ENCODE measurements at places on chromosomes 7 and 10.
A peak's percentile ranks its signal among the peaks of the same experiment; 100 is the strongest.

DNA sequence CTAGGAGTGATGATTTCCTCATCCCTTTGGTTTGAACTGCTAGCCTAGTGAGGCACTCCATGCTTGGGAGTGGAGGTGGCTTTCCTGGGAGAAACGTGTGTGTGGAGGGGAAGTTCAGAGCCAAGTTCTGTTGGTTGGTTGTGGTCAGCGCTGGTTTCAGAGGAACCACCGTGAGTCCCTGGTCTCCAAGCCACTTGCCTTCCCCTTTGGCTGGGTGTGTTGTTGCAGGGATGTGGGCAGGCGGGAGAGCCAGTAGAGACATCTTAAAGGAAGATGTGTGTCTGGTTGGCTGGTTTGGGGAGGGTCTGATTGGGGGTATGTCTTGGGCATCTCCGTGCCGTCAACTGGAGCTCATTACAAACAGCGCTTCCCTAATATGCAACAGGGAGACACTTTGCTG is 130.8 kb upstream of the TCF7L2 start:
- DNase-seq: no peak

DNA sequence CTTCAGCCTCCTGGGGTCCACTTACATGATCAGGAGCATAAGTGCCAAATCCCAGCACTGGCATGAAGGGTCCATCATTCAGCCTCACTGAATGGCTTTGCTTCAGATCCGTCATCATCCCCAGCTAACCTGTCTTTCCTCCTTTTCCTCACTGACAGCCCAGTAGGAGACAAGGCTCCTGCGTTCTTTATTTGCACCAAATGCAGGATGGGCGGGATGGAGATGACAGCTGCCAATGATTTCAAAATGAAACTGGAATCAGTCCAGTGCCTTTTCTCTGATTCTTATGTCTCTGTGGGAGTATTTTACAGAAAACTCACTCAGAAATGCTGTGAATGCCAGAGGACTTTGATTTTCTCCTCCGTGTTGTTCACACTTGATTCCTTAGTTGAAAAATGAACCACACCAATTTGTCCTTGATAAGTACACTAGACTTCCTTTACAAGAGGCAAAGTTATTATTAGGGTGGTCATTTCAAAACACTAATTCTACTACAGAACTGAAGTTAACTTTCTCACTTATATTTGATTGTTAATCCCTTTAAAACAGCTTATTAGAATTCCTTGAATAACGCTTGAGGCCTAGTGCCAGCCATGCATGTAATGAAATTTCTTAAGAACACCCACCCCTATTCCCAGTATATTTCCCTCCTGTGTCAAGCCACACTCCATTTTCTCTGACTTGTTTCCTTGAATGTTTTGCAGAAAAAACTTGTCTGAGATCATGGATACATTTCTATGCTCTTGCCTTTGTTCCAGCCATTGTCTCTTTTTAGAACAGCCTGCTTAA is at the start of gene AKR1C8:
Gene AKR1C8, minus strand, starts transcription at position 164 of the 789 bp plus-strand sequence. Its CDS starts 46 bp downstream, at position 118.
- no peak for DNase-seq

DNA sequence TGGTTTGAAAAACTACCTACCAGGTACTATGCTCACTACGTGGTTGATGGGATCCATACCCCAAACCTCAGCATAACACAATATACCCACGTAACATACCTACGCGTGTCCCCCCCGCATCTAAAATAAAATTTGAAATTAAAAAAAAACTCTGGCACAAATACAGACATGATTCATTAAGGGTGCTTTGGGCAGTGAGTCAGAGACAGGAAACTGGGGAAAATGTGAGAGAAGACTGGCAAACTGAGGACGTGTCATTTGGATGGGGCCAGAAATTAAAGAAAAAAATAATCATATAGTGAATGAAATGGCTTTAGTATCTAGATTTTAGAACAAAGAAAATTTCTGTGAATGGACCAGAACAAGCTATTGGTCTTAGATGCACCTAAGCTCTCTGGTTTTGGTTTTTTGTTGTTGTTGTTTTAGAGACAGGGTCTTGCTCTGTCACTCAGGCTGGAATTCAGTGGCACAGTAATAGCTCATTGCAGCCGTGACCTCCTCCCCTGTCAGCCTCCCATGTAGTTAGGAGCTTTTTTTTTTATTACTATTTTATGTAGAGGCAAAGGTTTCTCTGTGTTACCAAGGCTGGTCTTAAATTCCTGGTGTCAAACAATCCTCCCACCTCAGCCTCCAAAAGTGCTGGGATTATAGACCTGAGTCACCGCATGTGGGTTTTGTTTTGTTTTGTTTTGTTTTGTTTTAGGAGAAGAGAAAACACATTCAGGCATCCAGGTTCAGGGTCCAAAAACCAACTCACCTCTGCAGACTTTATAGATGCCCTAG is 5.9 kb upstream of the PRSS58 start:
- no peak for DNase-seq

DNA sequence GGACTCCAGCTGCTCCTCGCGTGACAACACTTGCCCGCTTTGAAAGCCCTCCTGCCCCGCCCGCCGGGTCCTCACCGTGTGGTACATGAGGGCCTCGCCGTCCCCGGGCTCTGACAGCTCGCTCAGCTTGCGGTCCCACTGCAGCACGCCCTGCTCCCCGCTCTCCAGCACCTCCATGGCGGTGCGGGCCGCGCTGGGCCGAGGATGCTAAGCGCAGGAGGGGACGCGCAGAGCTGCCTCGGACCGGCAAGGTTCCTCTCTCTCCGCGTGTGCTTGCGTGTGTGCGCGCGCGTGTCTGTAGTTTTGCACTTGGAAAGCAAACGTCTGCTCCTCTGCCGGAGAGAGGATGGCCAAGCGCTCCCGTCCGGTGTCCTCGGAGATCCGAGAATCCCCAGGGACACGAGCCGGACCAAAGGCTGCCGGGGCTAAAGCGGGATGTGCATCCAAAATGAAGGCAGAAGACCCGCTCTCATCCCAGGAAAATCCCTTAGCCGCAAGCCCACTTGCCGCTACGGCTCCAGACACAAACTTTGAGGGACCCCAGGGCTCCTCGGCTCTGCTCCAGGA is at the start of gene CREB3L2:
Gene CREB3L2, minus strand, starts transcription at position 558 of the 567 bp plus-strand sequence. Its CDS starts 381 bp downstream, at position 177.
- peak; percentile 77 for DNase-seq

DNA sequence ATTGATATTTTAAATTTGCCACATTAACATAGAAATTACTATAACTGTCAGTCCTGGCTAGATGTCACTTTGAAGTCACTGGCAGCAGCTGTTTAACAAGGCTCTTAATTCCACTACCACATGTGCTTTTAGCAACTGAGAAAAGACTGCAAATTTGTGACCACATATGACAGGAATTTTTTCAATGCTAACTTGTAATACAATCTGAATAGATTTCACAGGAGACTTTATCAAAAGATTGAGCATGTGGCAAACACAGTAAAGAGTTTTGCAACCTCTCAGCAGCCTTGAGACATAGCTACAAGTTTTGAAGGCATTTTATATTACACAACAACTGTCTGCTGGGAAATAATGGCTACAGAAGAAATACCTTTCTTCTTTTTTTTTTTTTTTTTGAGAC is 73.0 kb downstream of the MICU1 start:
- DNase-seq: no peak

GRCh38 chr7:114531326-114531725 is 116.7 kb downstream of the FOXP2 start:
- no peak for DNase-seq

DNA sequence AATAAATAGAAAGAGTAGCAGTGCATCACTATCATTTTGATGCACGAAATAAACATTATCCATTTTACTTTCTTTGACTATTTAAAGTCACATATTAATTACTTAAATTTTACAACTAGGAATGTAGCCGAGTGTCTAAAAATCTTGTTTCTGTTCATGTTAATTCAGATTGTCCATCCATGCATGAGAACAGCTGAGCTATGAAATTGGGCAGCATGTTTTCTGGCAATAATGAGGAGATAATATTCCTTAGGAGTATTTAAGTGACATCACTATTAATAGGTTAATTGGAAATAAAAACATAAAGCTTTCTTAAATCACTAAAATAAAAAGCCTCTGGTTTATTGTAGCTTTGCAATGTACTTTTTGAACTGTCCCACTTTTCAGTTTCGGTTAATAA is 293.8 kb downstream of the PHTF2 start:
- DNase-seq: no peak

GRCh38 chr10:47367646-47368045 is 16.4 kb downstream of the ZNF488 start:
- DNase-seq: no peak

DNA sequence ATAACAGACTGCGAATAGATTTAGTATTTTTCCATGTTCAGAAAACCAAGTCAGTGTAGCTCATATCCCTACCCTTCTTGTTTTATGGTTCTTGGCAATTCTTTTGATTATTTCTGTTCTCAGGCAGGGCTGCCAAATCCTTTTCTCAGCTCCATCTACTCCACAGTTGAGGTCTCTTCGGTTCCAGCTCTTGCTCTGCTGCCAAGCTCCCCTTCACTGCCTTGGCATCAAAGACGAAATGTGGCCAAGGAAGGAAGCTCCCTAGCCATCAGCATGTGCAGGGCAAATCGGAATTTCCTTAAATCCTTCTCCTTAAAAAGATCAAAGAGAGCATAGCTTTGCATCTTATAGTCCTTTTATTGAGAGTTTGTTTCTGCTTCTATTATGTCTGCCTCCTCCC is 116.4 kb upstream of the NOBOX start:
- no peak for DNase-seq

- DNase-seq: peak; percentile 60
Observed at GRCh38 chr7:76262683-76263402, 39.6 kb upstream of the HSPB1 start.

GRCh38 chr10:90306187-90306586 is 551.7 kb downstream of the HTR7 start:
- no peak for DNase-seq

GRCh38 chr10:86259901-86260562 is 106.6 kb downstream of the GRID1 start:
- no peak for DNase-seq

DNA sequence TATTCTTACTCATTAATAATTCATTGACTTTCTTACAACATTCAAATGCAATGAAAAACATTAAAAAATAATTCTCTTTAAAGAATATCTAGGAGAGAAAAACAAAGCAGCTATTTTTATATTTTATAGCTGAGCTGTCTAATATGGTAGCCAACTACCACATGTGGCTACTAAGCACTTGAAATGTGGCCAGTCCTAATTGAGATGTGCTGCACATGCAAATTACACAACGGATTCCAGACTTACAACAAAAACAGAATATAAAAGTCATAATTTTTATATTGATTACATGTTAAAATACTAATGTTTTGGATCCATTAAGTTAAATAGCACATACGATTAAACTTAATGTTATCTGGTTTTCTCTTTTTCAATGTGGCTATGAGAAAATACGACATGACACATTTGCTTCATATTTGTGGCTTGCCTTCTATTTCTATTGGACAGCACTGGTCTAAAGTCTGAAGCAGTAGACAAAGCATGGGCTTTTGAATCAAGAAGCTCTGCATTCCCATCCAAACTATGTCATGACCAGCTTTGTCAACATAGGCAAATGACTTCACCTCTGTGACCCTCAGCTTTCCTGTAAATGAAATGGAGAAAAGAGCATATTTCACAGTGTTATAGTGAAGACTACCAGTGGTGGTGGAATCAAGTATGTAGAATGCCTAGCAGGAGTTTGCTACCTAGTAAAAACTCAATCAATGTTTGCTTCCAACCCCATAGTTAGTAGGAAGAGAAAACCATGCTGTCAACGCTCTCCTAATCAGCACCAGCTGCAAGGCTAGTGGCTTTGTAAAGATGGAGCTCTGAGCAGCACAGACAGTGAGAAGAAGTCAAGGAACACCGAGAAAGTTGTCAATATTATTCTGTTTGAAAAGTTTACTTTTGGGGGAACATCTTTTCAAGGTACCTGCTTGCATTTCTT is 37.1 kb upstream of the GDF10 start:
- no peak for DNase-seq

DNA sequence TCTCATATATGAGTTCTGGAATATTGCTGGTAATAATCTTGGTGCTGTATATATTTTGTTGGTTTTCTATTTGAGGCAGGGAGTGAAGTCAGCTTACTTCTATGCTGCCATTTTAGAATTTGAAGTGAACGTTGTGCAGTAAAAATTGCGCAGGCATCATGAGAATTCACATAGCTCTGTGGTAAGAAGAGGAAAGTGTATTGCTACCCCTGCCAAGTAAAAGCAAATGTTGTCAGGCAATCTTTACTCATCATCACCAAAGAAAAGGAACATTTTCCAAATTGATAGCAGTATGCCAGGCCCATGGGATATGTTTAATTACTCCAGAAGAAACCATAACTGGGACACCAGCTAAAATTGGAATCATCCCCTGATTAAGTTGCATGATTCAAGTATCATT is 13.4 kb downstream of the FEZF1 start:
- no peak for DNase-seq

- DNase-seq: peak; percentile 41
Observed at GRCh38 chr10:3783682-3784432, 1.2 kb downstream of the KLF6 start.

- DNase-seq: no peak
Observed at GRCh38 chr10:126294451-126294850, 93.8 kb downstream of the ADAM12 start.

GRCh38 chr10:49552277-49552676 is 13.4 kb upstream of the ERCC6 start:
- DNase-seq: no peak

DNA sequence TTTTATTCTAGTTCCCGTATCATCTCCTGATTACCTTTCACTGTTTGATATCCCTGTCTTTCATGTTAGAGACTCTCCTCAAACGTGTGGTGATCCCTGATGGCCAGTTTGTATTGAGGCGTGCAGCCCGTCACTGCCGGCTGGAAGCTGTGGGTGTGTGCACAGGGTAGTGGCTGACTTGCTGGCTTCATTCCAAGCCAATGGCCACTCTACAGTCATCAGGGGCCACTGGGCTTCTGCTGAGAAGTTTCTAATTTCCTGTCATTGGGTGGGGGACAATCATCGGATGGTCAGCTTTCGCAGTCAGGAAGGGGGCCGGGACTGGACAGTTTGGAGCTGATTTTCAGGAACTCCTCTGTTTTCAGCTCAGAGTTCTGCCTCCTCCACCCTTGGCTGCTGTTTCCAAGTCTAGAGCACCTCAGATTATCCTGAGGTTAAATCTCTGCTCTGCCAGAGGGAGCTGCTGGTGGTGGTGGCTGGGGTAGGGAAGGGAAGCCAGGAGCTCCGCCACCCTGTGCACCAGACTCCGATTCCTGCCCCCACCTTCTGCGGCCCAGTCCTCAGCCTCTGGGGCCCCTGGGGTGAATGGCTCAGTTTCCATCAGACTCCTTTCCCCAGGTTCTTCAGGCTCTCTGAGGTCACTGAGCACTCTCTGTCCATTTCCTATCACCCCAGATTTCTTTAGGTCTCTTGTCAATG is 34.9 kb downstream of the BAIAP2L1 start:
- DNase-seq: no peak

GRCh38 chr10:104247513-104248146 is 7.1 kb upstream of the GSTO1 start:
- DNase-seq: no peak

DNA sequence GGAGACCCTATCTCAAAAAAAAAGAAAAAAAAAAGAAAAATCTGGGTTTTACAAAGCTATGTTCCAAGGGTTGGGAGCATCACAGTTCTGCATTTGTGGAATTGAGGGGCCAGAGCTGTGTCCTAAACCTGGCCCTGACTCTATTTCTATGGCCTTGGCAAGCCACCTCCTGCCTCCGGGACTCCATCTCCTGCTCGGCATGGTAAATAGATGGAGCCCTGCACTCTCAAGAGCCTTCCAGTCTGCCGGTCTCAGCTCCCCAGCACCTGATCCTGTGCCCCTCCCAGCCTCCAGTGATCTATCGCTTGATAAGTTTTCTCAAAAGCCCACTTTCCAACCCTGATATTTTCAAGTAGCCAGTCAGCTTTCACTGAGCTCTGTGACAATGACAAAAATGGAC is 43.0 kb downstream of the KCNH2 start:
- DNase-seq: no peak

- DNase-seq: peak; percentile 13
Observed at GRCh38 chr10:132336919-132337407, 5.0 kb downstream of the LRRC27 start.
